ENCODE measurements at places on chromosomes 7 and 10.

DNA sequence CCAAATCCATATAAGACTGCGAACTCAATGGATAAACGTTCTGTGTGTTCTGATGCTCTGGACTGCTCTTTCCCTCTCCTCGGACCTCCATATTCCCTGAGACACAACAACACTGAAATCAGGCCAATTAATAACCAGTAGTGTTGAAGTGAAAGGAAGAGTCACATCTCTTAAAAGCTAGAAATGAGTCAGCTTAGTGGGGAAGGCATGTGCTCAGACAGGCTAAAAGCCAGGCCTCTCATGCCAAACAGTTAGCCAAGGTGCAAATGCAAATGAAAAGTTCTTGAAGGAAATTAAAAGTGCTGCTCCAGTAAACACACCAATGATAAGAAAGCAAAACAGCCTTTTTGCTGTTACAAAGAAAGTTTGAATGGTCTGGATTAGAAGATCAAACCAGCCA is 29.3 kb downstream of the TNS3 start:
- no peak for DNase-seq

DNA sequence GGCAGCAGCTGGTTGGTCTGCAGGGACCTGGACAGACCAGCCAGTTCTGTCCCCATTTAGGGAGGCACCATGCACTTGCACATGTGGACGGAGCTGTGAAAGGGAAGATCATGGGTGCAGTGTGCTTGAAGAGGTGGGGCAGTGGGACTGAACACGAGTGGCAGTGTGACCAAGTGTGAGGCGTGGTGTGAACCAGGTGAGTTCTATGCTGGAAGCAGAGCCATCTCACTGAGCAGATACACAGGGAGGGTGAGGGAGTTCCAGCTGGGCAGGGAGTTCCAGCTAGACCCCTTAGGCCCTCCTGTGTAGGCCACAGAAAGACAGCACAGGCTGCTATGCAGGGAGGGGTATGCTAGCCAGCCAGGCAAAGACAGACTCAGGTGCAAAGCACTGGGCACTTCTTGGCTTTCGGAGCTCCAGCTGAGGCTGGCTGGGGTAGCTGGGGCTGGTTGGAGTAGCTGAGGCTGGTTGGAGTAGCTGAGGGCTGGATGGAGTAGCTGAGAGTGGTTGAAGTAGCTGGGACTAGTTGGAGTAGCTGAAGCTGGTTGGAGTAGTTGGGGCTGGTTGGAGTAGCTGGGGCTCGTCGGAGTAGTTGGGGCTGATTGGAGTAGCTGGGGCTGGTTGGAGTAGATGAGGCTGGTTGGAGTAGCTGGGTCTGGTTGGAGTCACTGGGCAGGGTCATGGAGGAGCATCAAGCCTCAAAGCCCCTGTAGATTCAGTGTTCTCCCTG is 90.9 kb downstream of the HIP1 start:
- no peak for DNase-seq

DNA sequence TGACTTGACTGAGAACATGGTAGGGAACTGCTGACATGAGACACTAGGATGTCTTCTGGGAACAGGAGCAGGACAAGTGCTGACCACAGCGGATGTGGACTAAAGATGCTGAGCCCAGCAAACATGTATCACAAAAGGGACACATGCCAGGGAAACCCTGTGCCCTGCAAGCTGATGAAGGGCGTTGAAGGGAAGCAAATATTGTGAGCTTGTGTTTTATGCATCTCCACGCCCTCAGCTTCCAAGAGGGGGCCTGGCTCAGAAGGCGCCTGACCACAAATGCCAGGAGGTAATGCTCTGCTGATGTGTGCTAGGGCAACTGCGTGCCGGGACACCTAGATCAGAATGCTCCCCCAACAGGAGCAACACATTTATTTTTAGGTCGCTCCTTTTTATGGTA is 207.3 kb downstream of the CXCL12 start:
- DNase-seq = no peak

- no peak for DNase-seq
Measured at GRCh38 chr10:44983066-44983894, 4.7 kb upstream of the DEPP1 start.

- DNase-seq = no peak
Measured at GRCh38 chr7:20906801-20907453, 120.2 kb upstream of the SP8 start.

DNA sequence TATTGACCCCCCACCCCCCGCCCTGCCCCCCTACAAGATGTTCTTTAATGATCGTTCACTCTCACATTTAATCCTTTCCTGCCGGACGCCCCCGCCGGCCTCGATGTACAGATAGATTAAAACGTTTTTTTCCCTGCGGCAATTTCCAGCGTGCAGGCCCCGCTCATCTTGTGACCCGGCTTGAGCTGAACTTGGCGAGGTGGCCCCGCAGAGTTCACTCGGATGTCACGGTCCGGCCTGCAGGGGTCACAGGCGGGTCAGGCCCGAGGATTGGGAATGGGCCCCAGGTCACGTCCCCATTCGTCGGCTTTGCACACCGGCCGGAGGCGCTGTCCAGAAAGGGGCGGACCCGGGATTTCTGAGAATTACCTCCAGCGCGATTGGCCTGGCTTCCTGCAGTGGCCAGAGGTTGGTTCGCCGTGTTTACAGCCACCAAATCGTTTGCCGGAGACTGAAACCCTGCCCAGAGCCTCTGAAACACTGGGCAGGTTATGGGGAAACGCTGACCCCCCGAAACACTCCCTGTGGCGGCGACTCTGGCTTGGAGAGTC is 1.9 kb upstream of the CYP26A1 start:
- no peak for DNase-seq
